NCI-H146 (cell line): ENCODE measurements at places on chromosomes 4 and X.

DNA sequence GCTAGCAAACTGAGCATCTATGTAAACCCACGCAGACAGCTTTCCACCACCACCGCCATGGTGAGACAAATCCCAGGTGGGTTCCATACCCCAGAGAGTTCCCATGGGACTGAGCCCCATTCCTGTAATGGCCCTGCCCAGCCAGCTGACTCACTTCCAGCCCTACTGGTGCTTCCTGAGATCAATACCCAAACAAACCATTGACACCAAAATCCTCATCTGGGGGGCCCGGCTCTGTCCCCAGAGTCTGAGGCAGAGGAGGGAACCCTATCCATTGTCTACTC lies 30.1 kb upstream of the JAKMIP1 start:
- no peak for DNase-seq

DNA sequence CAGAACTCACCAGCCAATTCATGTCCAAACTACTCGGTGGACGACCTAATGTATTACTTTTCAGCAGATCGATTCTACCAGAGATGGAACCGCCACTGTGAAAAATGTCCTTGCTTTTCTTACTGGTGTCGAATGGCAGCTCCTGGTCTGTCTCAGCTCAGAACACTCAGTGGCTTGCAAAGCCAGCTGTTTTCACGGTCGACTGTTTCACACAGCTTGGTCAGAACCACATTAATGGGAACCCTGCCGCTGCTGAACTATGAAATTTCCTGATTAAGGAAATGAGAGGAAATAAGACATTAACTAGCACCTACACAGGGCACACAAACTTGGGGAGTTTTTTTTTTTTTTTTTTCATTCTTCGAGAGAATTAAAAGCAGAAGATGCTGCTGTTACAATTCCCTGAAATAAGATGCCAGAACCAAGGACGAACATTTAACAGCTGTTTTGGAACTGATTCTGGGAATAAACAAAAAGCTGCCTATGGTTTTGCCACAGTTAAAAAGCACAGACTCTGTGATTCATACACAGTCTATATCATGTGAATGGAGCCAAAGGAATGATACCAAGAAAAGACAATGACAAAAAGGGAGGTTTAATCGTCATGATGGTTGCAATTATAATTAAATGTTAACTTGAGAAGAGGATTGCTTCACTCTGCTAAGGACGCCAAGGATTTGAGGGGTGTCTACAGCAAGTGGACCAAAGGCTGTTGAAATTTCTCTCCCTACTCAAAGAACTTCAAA lies 31.3 kb downstream of the SUPT20HL2 start:
- no peak for DNase-seq

DNA sequence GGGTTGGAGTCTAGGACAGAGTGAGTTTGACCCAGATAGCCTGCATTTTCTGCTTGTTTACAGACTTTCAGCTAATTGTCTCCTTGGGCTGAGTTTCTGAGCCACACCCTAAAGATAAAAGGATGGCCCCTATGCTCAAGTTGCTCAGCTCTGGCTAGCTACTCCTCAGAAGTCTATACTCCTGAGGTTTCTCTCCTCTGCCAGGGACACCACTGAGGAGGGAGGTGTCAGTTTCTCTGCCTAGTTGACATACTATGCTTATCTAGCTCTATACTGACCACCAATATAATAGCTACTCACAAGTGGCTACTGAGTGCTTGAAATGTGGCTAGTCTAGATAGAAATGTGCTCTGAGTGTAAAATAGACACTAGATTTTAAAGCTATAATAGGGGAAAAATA lies 23.6 kb downstream of the HADH start:
- no peak for DNase-seq

DNA sequence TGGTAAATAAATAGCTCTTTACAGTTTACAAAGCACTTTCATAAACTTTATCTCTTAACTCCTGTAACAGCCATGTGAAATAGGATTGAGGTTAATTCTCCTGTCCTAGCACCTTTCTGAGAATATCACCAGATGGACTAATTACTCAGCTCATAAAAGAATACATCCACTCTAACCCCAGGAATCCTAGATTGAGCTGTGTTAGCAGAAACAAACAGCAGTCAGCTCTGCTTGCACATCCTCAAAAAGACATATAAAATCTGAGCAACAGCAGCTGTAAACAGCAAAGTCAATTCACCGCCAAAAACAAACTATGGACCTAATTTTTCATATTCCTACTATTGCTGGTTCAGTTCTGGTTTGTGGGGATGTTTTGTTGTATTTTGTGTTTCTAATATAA lies 182.8 kb downstream of the QDPR start:
- no peak for DNase-seq

DNA sequence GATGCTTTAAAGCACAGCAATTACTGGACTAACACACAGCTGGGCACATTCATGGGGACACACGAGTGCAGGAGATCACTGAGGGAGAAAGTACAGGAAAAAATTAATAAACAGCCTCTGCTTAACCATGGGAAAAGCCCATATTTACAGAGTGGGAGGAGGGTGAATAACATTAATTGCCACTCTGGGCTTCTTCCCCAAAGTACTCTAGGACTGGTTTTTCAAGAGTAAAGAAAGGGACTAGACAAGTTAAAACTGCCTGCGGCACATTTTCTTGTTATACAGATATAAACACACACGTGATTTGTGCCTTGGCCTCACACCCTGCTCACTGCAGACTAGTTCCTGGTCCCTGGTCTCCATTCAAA lies 179.7 kb upstream of the TET2 start:
- no peak for DNase-seq

GRCh38 chr4:6727943-6728250 lies 11.9 kb downstream of the BLOC1S4 start:
- no peak for DNase-seq

DNA sequence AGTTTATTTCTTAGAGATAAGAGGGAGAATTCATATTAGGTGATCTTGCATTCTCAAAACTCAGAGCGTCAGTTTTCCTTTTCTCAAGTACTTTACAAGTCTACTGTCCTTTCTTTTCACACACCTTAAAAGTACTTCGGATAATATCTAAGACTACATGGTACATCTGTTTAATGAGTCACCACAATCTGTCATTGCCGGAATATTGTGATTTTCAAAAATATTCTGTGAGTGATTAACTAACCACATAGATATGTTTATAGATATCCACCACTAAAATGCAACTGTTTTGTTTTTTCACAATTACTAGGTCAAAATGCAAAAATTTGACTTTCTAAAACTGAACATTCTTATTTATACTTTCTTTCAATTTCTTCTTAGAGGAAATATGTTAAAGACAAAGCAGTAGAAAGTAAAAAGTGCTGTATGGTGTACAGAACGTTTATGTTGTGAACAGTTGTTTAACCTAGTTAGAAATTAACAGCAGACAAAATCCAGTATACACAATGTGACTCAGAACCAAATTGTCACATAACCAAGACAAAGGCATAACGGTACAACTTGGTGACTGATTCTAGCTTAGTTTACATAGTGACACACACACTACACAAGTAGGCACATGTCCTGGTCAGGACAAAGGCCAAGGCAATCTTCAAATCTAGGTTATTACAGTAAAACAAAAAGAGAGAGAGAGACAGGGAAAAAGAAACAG lies 482.9 kb downstream of the NAF1 start:
- no peak for DNase-seq

- no peak for DNase-seq
Observed at GRCh38 chrX:107673431-107673830, 45.1 kb downstream of the PRPS1 start.
